ENCODE measurements at places on chromosomes 6 and 20. TPM values are rescaled to one million over a fixed set of nuclear protein-coding genes. Genes with fewer than 3 reads are reported as not detected.

The LY6G5C gene
- total RNA-seq: 2.1 TPM

The CTCFL gene
- 0.27 TPM for total RNA-seq

The BLTP3A gene
- 13.6 TPM for total RNA-seq

The HTR1E gene
- total RNA-seq: not detected

The ADGRF1 gene
- total RNA-seq: 0.09 TPM

Data from sciatic nerve (tissue), 2 donors.